ENCODE measurements at places on chromosomes 16 and 17.

DNA sequence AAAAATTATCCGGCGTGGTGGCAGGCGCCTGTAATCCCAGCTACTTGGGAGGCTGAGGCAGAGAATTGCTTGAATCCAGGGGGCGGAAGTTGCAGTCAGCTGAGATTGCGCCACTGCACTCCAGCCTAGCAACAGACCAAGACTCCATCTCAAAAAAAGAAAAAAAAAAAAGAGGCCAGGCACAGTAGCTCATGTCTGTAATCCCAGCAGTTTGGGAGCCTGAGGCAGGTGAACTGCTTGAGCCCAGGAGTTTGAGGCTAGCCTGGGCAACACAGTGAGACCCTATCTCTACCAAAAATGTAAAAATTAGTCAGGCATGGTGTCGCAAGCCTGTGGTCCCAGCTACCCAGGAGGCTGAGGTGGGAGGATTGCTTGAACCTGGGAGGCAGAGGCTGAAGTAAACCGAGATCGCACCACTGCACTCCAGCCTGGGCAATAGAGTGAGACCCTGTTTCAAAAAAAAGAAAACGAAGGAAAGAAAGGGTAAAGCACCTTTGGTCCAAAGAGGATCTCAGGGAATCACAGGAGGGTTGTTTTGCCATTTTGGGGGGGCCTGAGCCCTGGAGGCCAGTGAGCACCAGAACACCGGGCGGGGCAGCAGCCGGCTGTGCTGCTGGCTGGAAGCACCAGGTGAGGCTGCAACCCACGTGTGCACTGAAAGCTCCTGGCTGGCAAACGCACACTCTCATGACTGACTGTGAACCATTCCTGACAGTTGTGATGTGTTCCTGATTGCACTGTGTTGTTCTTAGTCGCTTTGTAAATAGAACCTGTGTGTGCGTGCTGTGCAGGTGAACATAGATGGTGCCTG, 18.4 kb downstream of the HS3ST6 start:
- DNase-seq = no peak

GRCh38 chr16:55687802-55688201, 32.0 kb downstream of the SLC6A2 start:
- no peak for DNase-seq

GRCh38 chr17:50558091-50558490, 2.4 kb upstream of the CACNA1G start:
- DNase-seq = no peak

DNA sequence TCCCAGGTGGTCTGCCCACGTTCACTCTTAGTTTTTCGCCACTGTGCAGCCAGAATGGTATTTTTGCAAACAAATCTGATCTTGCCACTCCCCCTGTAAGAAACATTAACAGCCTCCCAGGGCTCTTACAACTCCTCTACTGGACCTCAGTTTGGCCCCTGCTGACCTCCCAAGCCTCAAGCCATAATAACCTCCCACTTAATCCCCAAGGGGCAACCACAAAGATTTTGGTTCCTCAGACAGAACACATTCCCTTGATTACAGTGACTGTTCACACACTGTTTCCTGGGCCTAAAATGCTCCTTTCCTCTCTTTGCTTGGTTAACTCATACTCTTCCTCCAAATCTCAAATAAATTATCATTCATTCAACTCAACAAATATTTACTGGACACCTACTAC, 21.5 kb upstream of the CD300E start:
- DNase-seq = no peak

- no peak for DNase-seq
Measured at GRCh38 chr16:50478075-50478772, 70.0 kb upstream of the NKD1 start.

- no peak for DNase-seq
Measured at GRCh38 chr16:85738923-85739715, 11.8 kb downstream of the C16orf74 start.

DNA sequence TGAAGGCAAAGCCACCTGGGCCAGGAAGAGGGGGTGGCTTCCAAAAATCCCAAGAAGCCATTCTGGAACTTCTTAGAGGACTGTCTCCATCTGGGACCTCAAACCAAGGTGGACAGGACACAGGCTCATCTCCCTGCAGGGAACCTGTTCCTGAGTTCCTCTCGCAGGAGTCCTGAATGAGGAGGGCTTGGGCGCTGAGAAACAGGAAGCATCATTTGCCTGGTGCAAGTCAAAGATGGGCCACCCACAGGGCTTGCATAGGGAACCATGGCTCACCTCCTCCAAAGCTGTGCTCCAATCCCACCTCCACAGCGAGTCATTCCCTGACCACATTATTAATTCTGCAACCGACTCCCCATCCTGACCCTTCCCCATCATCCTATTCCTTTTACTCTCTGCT, 55.0 kb upstream of the RPL38 start:
- DNase-seq = no peak

- DNase-seq = no peak
Measured at GRCh38 chr17:78665387-78665951, 88.3 kb upstream of the DNAH17 start.

GRCh38 chr17:27878776-27879562, 14.2 kb downstream of the LYRM9 start:
- DNase-seq = no peak

- no peak for DNase-seq
Measured at GRCh38 chr17:49637050-49637449, 40.8 kb downstream of the SPOP start.

- DNase-seq = no peak
Measured at GRCh38 chr17:58615768-58616659, 75.8 kb downstream of the TEX14 start.

DNA sequence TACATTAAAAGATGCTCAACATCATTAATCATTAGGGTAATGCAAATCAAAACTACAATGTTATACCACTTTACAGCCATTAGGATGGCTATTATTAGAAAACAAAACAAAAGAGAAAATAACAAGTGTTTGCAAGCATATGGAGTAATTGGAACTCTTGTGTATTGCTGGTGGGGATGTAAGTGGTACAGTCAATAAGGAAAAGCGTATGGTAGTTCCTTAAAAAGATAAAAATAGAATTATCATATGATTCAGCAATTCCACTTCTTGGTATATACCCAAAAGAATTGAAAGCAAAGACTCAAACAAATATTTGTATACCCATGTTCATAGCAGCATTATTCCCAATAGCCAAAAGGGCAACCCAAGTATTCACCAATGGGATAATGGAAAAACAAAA, 1.4 kb upstream of the CAPNS2 start:
- no peak for DNase-seq

- DNase-seq = no peak
Measured at GRCh38 chr17:76670718-76671122, 27.2 kb upstream of the ST6GALNAC1 start.

- no peak for DNase-seq
Measured at GRCh38 chr17:80592243-80592642, 47.6 kb downstream of the RPTOR start.

DNA sequence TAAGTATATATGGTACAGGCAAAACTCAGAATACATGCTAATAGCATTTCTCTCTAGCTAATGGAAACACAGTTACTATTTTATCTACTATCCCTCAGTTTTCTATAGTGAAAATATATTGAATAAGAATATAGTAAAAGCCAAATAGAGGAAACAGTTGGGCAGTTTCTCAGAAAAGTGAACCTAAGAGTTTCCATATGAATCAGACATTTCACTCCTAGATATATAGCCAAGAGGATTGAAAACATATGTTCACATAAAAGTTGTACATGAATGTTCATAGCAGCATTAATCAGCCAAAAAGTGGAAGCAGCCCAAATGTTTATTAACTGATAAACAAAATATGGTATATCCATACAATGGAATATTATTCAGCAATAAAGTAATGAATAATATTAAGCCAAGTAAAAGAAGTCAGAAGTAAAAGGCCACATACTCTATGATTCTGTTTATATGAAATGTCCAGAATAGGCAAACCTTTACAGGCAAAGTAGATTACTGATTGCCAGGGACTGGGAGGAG, 134.6 kb downstream of the CYB561 start:
- no peak for DNase-seq

DNA sequence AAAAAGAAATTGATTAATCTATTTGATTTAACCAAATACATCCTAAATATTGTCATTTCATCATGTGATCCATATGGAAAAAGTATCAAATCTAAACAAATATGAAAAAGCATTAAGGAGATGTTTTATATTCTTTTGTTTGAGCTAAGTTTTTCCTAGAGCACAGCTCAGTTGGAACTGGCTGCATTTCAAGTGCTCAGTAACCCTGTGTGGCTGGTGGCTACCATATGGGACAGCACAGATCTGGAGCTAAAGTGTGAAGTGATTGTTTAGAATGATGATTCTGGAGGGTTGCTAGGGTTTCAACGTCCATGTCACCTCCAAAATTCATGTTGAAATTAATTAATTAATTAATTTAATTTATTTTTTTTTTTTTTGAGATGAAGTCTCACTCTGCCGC, 137.5 kb downstream of the XYLT1 start:
- DNase-seq = no peak

DNA sequence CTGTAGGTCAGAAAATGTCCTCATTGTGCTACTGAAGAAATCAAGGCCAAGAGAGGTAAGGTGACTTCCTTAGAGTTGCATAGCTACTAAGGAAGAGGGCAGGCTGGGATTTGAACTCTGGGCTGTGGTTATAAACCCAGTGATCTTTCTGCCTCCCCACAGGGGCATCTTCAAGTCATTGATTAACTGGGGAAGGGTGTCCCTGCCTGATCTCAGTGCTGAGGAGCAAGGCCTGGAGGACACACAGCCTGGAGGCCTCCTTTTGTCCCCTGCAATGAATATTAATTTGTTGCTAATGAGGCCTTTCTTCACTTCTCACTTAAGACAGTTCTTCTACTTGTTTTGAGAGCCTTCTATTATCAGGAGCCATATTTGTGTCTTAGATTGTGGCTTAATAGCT, 83.8 kb downstream of the KATNIP start:
- DNase-seq = no peak

- DNase-seq = peak; percentile 77
Measured at GRCh38 chr16:27405546-27406451, 3.8 kb downstream of the IL21R start.

- DNase-seq = no peak
Measured at GRCh38 chr16:24372824-24373223, 116.7 kb downstream of the CACNG3 start.

DNA sequence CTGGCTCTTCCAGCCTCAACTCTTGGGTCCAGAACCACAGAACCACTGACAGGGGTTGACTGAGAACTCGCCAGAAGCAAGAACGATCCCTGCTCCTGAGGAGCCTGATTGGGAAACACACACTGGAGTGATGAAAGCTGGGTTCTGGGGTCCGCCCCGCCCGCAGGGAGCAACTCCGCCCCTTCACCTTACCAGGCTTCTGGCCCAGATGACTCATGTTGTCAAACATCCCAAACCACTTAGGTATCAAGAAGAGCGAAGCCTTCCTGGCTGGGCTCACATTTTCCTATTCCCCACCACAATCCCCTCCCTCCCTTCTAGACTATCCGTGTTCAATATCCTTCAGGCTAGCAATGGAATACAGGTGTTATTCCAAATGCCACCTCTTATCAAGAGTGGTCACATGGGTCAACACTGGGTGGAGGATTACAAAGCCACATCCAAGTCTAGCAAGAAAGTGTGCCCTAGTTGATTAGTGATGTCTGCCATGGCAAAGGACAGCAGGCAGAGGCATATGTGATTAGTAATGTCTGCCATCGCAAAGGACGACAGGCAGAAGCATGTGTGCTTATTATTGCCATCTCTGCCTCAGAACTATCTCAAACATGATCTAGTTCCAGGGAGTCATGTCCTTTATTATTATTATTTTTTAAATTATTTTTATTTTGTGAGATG, 70.5 kb downstream of the TIMM22 start:
- no peak for DNase-seq

DNA sequence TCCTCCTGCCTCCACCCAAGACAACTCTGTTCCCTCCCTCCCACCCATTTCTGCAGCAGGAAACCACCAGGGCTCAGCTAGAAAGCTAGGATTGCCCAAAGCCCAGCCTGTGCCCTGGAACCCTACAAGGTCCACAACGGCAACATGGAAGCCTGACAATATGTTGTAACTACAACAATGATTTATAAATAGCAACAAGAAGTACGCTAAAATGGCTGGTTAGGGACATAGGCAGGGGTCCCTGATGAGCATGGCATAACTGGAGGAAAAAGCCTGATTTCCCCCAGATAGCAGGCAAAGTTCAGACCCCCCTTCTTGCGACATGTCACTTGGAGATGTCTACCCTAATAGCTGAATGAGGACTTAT, 6.6 kb downstream of the ST3GAL2 start:
- DNase-seq = no peak

- DNase-seq = no peak
Measured at GRCh38 chr17:48148029-48148770, 40.6 kb downstream of the SNX11 start.

DNA sequence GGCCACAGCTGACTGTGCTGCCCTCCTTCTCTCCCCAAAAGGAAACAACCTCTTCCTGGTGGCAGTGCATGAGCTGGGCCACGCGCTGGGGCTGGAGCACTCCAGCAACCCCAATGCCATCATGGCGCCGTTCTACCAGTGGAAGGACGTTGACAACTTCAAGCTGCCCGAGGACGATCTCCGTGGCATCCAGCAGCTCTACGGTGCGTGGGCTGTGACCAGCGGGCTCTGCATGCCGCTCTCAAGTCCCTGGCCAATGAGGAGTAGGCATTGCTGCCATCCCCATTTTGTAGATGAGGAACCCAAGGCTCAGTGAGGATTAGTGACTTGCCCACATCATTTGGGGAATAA, 14.9 kb downstream of the MMP15 start:
- DNase-seq = no peak

GRCh38 chr16:5186381-5186903, 88.8 kb upstream of the EEF2KMT start:
- no peak for DNase-seq

DNA sequence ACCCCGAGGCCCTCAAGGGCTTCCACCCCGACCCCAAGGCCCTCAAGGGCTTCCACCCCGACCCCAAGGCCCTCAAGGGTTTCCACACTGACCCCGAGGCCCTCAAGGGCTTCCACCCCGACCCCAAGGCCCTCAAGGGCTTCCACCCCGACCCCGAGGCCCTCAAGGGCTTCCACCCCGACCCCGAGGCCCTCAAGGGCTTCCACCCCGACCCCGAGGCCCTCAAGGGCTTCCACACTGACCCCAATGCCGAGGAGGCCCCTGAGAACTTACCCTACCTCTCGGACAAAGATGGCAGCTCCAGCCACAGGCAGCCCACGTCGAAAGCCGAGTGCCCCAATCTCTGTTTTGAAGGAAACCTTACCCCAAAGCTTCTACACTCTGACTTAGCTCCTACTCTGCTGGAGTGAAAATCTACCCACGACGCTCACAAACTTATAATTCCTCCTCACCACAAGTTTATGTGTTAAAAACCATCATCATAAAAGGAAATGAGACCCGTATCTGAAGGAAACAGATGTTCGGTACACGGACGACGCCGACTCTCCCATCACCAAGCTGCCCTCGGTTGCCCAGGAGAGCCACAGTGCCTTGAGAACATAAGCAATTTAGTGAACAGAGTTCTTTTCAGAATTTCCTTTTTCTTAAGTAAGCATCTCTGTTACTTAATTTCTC, 61.2 kb upstream of the RPH3AL start:
- DNase-seq = no peak

DNA sequence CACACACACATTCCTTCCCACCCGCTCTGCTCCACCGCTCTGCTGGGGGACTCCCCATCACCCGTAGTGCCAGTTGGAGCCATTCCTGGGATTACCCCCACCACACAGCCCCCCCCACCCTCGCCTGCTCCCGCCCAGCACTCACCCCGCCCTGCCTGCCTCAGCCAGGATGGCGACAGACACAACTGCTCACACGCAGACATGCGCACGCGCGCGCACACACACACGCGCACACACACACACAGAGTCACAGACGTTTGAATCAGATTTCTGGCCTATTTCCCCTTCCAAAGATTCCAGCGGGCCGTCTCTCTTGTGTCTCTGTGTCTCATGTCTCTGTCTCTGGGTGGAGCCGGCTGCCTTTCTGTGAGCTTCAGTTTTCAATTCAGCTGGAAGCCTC, 4.4 kb downstream of the CACNA1G start:
- DNase-seq = no peak
